Hepatic stellate cell (primary cell): ENCODE measurements at places on chromosomes 12 and 14.

GRCh38 chr12:77685112-77685511, 145.6 kb upstream of the NAV3 start:
- peak; percentile 16 for DNase-seq

DNA sequence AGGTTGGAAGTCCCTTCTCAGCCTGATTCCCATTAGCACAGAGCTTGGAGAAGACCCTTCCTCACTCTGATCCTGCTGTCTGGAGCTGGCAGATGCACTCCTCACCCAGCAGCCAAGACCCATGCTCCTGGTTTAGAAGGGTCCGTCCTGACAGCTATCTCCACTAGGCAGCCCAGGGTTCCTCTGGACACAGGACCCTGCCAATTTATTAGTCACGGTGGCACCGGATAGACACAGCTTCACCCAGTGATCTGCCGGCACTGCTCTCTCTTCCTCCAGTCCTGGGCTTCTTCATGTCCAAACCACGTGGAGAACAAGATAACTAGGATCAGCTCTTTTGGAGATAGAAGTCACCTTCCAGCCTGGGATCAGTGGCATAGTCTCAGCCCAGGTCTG, 26.2 kb upstream of the TCL1B start:
- no peak for DNase-seq

DNA sequence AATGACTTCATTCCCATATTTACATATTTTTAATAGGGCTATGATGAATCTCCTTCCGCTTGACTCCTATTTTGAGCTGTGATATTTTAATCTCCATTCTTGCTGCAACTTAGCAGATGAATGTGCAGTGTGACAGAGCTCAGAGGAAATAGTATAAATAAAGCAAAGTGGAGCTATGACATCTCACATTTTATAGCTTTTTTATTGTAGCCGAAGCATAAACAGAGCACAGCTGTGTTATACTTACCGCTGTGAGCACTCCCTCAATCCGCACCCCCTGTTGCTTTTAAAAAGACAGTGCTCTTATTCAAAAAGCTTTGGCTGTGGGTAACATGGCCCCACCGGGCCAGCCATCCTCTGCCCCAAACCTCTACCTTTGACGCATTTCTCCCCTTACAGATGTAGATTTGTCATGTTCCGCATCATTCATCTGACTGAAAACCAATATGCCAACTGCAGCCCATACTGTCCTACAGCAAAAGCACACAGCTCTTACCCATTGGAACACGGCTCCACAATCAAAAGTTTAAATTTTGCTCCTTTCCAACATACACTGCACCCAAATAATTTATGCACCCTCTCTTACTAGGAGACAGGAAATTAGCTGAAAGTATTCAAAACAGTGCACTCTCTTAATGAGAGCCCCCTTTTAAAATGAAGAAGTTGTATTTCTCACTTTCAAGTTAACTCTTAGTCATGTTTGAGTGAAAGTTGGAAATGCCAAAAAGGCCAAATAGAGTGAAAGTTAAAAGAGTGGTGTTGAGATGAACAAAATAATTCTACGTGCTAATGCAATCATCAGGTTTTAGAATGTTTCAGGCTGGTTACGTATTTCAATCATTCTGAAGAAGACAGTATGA, 429.3 kb upstream of the SOX5 start:
- peak; percentile 37 for DNase-seq

- DNase-seq = no peak
Observed at GRCh38 chr12:88925454-88925853, 345.2 kb upstream of the KITLG start.

DNA sequence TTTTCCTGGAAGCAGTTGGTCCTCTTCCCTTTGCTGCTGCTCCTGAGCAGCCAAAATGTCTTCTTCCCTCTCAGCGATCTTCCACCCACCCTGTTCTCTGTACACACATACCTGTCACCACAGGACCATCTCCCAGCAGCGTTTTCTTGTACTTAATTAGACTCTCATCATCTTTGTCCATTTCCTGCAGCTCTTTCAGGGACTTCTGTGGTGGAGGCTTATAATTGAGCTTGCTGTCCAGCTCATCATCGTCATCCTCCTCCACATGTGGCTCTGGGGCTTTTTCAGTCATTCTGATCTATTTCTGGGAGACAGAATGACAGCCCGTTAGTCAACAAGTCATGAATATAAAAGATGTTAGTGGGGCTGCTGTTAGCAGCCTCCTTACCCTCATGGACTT, 11.0 kb downstream of the ARHGDIB start:
- no peak for DNase-seq

- peak; percentile 88 for DNase-seq
Observed at GRCh38 chr12:6553051-6553868, 2.6 kb downstream of the IFFO1 start.

GRCh38 chr14:100222224-100223093, 16.5 kb upstream of the YY1 start:
- no peak for DNase-seq

DNA sequence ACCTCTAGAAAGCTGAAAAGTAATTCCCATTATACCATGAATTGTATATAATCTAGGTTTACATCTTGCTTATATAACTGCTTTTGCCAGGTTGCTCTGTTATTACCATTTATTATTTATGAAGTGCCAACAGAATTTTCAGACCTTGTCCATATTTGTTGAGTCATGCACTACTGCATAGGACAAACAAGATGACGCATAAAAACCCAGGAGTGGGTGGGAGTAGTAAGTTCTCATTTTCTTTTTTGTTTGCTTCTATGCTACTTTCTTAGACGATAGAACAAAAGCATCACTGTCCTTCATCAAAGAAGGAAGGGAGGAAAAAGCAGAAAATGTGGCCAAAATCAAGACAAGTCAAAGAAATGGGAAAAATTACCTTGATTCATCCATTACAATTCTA, 119.0 kb upstream of the RASSF8 start:
- no peak for DNase-seq

DNA sequence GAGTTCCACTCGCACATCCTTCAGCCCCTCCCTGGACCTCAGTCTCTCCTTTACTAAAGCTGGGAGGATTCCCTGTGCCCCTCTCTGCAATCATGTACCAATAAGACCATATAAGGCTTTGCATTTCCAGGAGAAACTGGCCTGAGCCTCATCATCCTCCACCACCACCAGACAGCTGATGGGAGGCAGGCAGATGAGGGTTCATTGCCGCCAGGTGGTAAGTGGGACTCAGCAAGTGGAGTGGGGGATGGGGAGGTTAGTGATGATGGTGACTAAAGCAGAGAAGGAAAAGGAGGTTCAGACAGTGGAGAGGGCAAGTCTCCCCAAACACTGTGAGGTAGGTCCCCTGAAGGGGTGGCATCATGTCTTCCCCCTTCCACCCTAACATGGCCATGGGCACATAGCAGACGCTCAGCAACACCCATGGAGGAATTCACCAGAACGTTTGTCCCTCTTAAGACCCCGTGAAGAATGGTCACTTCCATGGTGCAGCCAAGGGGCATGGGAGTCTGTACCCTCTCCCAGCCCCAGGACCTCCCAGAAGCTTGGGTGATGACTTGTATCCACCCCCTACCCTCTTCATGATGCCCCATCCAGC, 4.5 kb upstream of the TNFRSF1A start:
- no peak for DNase-seq

GRCh38 chr14:61466905-61467280, 145.5 kb downstream of the PRKCH start:
- no peak for DNase-seq

DNA sequence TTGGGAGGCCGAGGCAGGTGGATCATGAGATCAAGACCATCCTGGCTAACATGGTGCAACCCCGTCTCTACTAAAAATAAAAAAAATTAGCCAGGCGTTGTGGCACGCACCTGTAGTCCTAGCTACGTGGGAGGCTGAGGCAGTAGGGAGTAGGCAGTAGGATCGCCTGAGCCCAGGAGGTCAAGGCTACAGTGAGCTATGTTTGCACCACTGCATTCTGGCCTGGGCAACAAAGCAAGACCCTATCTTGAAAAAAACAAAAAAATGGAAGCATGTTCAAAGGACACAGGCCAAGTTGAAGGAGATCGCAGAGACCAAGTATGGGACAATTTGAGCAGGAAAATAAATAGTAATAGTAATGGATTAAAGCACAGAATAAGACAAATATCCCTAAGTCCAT, 14.2 kb downstream of the NCAPD2 start:
- no peak for DNase-seq

- no peak for DNase-seq
Observed at GRCh38 chr14:35430459-35431199, 26.1 kb upstream of the NFKBIA start.

- DNase-seq = no peak
Observed at GRCh38 chr14:59595071-59595470, 18.5 kb upstream of the CCDC175 start.

DNA sequence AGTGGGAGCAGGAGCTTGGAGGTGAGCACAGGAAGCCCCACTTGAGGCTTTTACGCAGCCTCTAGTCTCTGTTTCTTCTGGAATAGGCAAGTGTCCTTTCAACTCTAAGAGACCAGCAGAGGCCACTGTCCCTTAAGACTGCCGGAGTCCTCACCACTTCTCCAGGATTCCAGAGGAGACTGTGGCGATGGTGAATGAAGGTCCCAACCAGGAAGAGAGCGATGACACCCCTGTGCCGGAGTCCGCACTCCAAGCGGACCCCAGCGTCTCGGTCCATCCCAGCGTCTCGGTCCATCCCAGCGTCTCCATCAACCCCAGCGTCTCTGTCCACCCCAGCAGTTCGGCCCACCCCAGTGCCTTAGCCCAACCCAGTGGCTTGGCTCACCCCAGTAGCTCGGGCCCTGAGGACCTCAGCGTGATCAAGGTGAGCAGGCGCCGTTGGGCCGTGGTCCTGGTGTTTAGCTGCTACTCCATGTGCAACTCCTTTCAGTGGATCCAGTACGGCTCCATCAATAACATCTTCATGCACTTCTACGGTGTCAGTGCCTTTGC, 442 bp downstream of the FLVCR2 start:
- peak; percentile 53 for DNase-seq
